ENCODE measurements at places on chromosomes 1 and 21. TPM values are rescaled to one million over a fixed set of nuclear protein-coding genes. Genes with fewer than 3 reads are reported as not detected.

Gene ARHGEF10L
- 9.7 TPM for total RNA-seq

Gene RIPPLY3
- total RNA-seq, result not detected

Gene FAM72D
- 0.40 TPM for total RNA-seq

Gene TRIM67
- not detected for total RNA-seq

Gene LCE1D
- total RNA-seq, result not detected

Gene OR2T33
- total RNA-seq, result not detected

Data from epithelial cell of alveolus of lung (primary cell).